Skin of body (tissue), 3 donors: ENCODE measurements at places on chromosomes 11 and 22.

- DNase-seq: no peak
Observed at GRCh38 chr22:39653787-39654077, 83.2 kb downstream of the CACNA1I start.

DNA sequence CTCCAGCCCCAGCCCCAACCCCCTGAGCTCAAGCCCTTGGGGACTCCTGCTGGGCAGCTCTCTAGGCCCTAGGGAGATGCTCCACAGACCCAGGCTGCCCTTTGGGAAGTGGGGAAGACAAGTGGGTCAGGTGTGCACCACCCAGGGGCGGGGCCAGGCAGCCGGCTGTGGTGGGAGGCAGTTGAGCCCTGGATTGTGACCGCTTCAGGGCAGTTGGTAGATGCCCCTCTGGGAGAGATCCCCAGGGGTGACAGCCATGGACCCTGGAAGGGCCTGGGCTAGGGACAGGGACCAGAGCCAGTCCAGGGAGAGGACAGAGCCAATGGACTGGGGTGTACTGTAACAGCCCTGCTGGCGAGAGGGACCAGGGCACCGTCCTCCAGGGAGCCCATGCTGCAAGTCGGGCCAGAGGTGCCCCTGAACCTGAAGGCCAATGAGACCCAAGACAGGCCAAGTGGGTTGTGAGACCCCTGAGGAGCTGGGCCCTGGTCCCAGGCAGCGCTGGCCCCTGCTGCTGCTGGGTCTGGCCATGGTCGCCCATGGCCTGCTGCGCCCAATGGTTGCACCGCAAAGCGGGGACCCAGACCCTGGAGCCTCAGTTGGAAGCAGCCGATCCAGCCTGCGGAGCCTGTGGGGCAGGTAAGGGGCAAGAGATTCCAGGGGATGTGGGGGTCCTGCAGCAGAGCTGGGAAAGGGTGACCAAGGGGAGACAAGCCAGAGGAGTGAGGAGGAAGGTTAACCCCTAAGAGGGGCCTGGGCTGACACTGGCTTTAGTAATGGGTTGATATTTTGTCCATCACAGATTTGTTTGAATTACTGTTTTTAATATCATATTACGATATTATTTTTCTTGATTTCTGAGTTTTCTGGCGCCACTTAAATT lies at the start of gene IGLL5:
Gene IGLL5 (plus strand): TSS at position 196 of the 883 bp plus-strand sequence. CDS start 238 bp downstream, at position 434.
- DNase-seq: no peak

GRCh38 chr11:88454881-88455280 lies 117.3 kb upstream of the CTSC start:
- DNase-seq: no peak

- no peak for DNase-seq
Observed at GRCh38 chr11:69910519-69911309, 91.5 kb upstream of the FGF3 start.

GRCh38 chr11:27497284-27497866 lies 9.2 kb downstream of the LIN7C start:
- DNase-seq: peak; percentile 11

GRCh38 chr11:102589047-102589459 lies 36.1 kb downstream of the MMP20 start:
- DNase-seq: no peak

DNA sequence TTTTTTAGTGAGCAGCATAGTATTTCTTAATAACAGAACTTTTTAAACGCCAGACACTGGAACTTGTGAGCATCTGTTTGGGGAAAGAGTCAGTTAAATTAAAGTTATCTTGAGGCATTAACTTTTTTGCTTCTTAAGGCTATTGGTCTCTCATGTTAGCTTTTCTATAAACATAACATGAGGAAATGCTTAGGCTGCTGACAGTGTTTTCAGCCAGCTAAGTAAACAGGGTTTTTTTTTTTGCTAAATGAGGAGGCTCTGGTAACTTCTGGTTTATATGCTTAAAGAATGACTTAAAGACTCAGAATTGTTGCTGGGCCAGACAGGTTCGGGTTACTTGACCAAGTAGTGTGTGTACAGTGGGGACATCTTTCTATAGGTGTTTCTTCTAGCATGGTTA lies 95.8 kb upstream of the ALKBH3 start:
- no peak for DNase-seq

DNA sequence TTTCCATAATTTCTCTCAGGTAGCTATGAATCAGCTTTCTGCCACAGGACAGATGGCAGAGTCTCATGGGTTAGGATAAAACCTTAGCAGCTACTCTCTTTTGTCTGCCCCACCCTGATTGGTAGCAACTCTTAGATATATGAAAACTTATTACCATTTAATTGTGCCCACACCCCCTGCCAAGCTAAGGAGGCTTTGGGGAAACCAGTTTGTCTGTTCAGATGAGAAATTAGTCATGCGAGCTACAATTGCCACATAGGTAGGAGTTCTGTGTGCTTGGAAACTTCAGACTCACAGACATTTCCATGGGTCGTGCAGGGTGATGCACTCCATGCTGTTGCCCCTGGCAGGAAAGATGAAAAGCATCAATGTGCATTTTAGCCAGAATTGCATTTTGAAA lies 39.9 kb downstream of the CD44 start:
- DNase-seq: no peak

- DNase-seq: no peak
Observed at GRCh38 chr11:35030716-35031213, 108.2 kb upstream of the CD44 start.

- DNase-seq: peak; percentile 47
Observed at GRCh38 chr11:67262731-67263675, 3.3 kb upstream of the GRK2 start.

DNA sequence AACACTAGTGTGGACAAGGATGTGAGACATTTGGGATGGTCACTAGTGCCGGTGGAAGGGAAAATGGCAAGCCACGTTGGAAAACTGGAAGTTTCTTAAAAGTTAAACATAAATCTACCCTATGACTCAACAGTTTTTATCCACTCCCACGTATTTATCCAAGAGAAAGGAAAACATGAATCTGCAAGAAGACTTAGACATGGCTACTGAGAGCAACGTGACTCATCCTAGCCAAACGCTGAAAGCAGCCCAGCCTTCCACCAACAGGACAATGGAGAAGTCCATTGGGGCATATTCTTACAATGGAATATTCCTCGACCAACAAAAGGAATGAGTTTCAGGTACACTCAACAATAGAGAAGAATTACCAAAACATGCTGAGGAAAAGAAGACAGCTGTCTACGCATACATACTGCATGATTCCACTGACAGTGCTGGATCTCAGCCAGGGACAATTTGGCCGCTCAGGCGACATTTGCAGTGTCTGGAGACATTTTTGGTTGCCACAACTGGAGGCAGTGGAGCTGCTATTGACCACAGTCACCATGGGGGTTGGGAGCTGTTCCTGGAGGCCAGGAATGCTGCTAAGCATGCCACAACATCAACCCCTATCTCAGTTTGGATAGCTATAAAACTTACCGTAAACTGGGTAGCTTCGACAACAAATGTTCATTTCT lies 21.2 kb downstream of the SYT13 start:
- DNase-seq: no peak

DNA sequence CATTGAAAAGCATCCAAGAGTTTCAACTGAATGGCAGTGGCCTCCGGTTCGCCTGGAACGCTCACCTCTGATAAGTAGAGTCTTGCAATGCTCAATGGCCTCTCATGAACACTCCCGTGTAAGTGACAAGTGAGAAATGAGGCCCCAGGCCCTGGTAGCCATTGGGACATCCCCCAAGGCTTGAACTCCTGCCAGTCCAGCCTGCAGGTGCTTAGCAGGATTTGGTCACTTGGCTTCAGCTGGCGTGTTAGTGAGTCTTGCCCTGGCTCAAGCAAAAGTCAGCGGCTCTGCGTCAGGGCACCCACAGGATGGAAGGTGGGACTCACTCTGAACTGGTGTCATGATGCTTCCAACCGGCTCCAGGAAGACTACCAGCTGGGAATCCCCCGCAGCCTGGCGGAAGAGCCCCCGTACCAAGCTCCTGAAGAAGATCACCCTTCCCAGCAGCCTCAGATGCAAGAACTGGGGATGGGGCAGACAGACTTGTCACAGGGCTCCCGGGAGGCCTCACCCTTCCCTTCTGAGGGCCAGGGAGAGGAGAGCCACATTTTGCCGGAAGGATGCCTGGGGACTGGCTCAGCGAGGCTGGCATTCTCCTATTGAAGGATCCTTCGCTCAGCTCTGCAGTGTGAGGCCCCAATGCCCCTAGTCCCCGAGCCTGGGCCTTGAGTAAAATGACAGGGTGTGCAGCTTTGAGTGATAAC lies 19.3 kb downstream of the MB start:
- DNase-seq: no peak

DNA sequence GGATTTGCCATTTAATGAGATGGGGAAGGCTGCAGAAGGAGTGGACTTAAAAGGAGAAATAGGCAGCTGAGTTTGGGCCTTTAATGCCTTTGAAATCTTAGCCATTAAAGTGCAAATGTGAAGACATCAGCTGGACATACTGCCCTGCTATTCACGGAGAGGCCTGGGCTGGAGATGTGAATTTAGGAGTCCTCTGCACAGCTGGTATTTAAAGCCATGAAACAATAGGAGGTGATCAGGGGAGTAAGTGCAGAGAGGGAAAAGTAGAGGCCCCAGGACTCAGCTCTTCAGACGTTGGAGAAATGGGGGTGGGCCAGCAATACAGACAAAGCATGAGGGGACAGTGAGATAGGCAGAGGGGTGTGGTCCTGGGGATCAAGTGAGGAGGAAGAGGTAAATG lies 16.6 kb downstream of the SLC3A2 start:
- DNase-seq: no peak

GRCh38 chr11:86743223-86744118 lies 56.9 kb upstream of the PRSS23 start:
- no peak for DNase-seq

DNA sequence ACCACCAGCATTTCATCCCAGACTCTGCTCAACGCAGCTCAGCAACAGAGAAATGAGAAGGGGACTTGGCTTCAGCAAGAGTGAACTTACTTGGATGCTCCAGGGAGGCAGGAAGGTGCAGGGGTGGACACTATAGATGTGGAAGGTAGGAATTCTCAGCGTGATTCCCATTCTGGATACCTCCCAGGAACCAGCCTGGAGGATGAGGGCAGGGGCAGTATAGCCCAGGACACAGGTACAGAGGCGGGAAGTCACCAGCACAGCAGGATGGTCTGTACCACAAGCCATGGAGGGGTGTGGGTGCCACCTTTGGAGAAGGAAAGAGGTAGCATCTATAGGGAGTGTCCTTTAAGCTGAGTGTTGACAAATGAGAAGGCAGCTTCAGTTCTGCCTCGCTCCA lies 1275.2 kb downstream of the TBC1D22A start:
- DNase-seq: no peak

GRCh38 chr11:85531191-85531897 lies 95.8 kb downstream of the DLG2 start:
- DNase-seq: no peak

DNA sequence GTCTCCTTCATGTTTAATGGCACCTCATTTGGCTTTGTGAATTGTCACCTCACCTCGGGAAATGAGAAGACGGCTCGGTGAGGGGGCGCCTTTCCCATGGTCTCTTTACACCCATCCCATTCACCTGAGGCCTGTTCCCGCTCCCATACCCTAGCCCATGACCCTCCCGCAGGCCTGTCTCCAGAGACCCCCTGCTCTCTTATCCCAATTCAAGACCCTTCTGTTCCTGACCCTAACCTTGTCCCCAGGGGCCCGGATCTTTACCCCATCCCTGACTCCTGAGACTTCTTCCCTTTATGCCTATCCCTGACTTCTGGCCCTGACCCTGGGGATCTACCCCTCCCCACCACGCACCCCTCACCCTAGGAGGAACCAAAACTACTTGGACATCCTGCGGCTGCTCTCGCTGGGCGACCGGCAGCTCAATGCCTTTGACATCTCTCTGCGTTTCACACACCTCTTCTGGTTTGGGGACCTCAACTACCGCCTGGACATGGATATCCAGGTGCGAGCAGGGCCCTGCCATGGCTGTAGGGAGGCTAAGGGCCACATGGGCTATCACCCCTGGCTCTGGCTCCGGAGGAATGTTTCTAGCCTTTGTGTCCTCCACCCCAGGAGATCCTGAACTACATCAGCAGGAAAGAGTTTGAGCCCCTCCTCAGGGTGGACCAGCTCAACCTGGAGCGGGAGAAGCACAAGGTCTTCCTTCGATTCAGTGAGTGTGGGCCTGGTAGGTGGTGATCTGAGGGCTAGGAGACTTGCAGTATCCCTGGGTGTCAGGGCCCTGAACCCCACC lies 7.9 kb downstream of the INPPL1 start:
- DNase-seq: no peak

DNA sequence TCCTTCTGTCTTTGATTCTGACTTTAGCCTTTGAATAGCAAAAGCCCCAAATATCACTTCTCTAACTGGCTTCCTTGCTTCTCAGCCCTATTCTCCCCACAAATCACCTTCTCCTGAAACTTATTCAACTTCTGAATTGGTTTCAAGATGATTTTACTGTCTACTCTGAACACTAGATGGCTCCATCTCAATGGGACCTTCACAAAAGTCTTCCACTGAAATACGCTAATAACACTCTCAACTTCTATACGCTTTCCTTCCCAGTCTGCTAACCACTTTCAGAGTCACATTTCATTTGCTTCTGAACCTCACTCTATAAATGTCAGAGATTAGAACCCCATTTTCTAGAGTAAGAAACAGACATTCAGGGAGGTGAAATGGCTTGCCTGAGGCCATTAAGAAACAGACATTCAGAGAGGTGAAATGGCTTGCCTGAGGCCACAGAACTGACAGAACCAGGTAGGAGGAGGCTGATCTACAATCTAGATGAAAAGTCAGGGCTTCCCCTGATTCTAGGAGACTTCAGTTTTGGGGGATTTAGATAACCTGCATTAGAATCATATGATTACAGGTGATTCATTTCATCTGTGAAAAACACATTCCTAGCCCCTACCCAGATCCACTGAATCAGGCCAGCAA lies 20.6 kb downstream of the MORC2 start:
- DNase-seq: peak; percentile 80

GRCh38 chr11:37409124-37409523 lies 811.1 kb upstream of the RAG2 start:
- DNase-seq: no peak

DNA sequence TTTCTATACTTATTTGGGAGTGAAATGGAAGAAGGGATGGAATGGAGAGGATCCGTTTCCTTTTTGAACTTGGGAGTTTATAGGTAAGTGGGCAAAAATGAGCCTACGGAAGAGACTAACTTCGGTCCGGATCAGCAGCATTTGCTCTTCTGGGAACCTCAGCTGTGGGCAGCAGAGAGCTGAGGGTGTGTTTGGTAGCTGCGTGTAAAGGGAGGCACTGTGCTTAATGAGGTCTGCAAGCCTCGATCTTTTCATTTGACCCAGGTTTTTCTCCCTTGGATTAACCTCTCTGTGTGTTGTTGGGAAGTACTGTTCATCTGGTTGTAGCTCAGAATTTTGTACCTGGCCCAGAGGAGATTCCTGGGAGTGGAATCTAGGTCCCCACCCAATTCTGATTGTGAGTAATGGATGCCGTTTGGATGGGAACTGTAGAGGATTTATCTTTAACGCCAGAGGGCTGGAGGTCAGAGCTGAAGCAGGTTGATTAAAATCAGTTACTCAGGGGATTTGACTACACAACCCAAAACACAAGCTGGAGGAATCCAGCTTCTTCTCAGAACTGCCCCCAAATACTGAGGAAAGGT lies 201.6 kb upstream of the SORL1-AS1 start:
- no peak for DNase-seq

- DNase-seq: no peak
Observed at GRCh38 chr11:35005141-35005780, 88.8 kb downstream of the PDHX start.
